ENCODE measurements at places on chromosomes 7 and 10.

DNA sequence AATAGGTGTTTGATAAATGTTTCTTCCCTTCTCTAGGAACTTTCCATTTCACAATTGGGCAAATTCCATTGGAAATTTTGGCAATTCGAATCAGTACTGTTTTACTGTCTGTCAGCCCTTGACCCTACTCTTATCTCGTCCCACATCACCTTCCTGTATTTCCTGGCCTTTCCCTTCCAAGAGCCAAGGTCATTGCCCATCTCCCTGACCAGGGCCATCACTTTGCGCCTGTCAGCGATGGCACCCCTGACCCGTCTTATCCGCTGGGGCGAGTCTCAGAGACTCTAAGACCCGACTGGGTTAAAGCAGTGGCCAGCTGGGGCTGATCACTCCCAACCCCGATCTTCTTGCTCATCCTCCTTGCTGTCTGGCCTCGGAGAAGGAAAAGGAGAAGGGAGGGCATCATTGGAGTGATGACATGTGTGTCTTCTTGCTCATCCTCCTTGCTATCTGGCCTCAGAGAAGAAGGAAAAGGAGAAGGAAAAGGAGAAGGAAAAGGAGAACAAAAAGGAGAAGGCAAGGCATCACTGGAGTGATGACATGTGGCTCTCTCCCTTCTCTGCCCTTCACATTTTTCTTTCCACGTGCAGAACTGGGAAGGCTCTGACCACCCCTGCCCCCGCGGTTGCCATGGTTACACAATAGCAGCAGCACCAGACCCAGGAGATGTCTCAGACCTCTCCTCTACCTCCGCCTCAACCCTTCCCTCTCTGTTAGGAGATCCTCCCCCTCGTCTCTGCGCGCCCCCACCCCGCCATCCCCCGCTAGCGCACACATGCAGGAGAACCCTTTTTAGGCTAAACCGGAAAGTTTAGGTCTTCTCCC is 2.0 kb downstream of the SEMA3D start:
- no peak for DNase-seq

- no peak for DNase-seq
Measured at GRCh38 chr10:84302223-84302622, 26.2 kb upstream of the CCSER2 start.

DNA sequence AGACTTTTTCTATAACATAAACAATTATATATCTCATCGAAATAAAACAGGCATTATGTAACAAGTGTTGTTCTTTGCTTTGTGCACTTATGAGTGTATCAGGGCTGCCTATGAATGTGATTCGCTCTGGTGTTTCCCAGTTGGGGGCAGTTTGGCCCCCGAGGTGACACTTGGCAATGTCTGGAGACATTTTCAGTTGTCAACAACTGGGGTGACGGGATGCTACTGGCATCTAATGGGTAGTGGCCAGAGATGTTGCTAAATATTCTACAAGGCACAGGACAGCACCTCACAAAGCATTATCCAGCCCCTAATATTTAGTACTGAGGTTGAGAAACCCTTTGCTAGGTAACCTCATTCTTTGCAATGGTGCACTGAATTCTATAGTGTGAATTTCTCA is 83.3 kb downstream of the PLCE1 start:
- no peak for DNase-seq

DNA sequence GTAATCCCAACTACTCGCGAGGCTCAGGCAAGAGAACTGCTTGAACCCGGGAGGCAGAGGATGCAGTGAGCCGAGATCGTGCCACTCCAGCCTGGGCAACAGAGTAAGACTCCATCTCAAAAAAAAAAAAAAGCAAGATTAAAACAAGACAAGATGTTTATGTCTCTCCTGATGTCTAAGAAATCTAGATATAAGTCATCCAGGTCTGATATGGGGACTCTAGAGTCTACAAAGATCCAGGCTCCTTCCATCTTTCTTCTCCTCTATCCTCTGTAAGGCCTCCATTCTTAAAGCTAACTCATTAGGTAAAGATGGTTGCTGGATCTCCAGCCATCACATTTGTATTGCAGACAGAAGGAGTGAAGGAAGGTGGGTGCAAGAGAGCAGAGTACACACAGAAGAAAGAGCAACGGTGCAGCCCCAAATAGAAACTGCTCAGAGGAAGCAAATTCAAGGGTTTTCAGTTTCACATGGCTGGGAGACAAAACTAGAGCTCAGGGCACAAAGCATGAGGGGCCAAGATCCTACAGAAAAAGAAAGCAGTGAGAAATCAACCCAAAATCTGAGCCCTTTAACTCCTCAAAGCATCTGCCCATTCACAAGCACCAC is 57.6 kb downstream of the USP6NL start:
- no peak for DNase-seq

GRCh38 chr10:74282151-74282847 is 131.3 kb downstream of the ADK start:
- DNase-seq = no peak

DNA sequence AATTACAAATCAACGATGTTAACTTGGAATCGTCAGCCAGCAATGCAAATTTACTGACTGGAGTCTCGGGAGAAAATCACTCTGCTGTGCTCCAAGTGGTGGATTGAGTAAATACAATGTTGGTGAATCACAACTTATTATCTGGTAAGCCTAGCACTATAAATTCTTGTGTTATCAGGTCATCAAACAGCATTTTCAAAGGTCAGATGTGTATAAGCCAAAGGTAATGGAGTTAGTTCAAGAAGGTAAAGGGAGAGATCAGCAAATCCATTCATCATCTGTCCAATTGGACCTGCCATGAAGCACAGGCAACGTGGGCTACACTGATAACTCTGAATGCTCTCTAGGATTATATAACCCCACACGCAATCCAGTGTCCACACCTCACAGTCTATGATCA is 13.9 kb downstream of the CUBN start:
- DNase-seq = no peak

Data from stimulated activated effector memory CD8-positive, alpha-beta T cell treated with anti-CD3 and anti-CD28 coated beads, Interleukin-12 subunit alpha, Interleukin-12 subunit beta, amount 100 ng/mL, for 72 hours (primary cell).